ENCODE measurements at places on chromosomes 6 and 20.

DNA sequence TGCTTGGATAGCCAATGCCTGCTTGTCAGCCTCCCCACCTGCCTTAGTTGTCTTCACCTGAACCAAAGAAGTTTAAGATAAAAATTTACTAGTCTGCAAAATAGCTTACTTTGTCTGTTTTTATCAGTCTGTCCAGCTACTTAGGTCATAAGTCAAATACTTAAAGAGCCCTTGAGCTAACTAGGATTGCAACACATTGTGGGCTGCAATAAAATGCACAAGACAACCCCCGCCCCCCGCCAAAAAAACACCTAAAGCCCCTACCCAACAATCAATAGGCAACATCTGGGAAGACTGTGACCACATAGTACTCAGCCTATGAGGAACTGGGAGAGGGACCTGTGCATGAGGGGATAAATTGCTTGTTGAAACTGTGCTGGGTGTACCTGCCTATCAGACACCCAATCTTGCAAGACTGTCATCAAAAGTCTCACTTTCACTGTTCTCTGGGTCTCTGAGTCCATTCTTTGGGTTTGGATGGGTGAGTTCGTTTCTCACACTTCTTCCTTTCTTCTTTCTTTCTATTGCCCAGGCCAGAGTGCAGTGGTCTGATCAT is 27.3 kb upstream of the ABCC10 start:
- no peak for DNase-seq

- no peak for DNase-seq
Observed at GRCh38 chr6:24753545-24753944, 21.2 kb upstream of the GMNN start.

- peak; percentile 30 for DNase-seq
Observed at GRCh38 chr6:134835993-134836392, 113.9 kb downstream of the ALDH8A1 start.

- peak; percentile 58 for DNase-seq
Observed at GRCh38 chr20:37526238-37526838, 1.3 kb downstream of the BLCAP start.

DNA sequence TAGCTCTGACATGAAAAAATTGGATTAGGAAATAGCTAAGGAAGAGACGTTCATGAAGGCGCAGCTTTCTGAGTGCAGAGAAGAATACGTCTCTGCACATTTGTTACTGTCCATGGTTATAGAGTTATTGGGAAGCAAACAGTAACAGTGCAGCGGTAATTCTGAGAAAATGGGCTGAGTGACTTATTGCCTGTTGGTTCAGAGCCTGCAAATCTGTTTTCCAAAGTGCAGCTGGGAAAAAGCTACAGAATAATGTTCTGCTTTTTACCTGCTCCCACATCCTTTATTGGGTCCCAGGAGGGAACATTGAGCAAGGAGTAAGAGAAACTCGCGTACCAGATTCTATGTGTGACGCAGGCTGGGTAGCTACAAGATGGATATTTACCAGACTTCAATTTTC is 160.2 kb downstream of the BTBD3 start:
- no peak for DNase-seq

GRCh38 chr6:152636609-152637295 is 410 bp downstream of the SYNE1 start:
- peak; percentile 12 for DNase-seq

DNA sequence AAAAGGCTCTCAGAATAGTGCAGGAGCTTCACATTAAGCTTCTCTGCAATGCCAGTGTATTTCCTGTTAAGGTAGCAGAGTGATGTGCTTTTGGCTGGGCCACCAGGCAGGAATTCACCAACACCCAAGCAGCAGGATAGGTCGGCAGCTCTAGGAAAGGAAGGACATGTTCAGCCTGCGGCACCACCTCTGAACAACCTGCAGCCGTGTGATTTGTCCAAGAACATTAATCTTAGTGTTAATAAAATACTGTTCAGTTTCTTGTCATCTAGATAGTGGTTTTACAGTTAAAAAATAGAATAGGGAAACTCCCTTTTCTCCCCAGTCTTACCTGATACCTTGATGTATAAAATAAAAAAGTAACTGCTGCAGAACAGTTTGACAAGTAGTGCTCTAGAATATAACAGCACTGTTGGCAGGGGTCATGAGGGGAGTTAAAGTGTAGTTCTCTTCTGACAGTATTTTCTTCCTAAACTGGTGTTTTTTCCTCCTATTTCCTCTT is 18.8 kb downstream of the ZNF292 start:
- DNase-seq = no peak

DNA sequence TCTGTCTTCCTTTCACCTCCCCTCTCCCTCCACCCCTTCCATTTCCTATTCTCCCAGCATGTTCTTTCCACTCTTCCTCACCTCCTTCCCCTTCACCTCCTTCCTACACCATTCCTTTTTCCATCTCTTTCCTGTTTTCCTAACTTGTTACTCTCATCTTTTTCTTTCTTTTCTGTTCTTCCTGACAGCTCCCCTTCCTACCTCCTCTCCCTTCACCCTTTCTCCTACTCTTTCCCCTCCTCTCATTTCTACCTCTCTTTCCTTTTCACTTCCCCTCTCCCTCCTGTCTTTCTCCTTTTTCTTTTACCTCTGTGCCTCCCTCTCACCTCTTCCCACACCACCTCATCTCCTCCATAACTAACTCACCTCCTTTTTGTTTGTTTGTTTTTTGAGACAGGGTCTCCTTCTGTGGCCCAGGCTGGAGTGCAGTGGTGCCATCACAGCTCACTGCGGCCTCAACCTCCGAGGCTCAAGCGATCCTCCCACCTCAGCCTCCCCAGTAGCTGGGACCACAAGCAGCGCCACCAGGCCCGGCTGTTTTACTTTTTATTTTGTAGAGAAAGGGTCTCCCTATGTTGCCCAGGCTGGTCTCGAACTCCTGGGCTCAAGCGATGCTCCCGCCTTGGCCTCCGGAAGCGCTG is 864 bp upstream of the ARFGEF2 start:
- DNase-seq = no peak

- DNase-seq = no peak
Observed at GRCh38 chr6:41509580-41509979, 36.6 kb upstream of the FOXP4 start.

DNA sequence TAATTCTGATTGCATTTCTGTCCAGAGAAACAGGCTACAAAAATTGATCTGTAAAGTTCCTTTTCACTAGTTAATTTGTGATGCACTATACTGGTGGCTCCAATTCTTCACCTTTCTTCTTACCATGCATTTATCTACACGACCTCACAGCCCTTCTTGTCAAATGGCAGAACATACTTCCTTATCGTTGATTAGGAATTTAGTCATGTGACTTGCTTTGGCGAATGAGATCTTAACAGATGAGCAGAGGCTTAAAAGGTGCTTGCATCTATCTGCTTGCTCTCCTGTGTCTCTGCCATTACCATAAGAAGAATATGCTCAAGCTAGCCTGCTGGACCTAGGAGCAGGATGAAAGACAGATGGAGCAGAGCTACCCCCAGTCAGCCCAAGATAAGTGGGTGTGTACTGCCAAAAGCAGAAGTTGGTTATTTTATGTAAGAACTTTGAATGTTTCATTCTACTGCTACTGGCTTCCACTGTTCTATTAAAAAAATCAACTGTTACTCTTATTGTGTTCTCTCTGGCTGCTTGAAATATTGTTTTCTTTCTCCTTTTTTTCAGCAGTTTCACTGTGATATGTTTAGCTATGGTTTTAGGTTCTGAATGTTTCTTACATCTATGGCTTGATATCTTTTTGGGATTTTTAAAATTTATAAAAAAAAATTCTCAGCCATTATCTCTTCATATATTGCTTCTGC is 40.2 kb upstream of the RBM24 start:
- no peak for DNase-seq

DNA sequence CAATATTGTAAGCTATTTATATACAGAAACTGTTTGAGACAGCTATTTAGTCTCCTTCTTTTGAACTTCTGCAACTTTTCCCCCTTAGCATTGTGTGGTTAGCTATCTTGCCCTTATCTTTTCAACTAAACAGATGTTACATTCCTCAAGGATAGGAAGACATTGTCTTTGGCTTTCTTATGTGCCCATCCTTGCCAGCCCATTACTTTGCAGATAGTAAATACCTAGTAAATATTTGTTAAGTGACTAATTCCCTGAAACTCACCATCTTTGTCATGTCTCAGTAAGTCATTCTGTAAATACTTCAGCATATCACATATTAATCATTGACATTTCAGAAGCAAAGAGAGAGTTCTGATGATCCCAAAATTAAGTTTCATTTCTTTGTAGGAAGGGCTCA is 69.1 kb upstream of the FLRT3 start:
- DNase-seq = no peak

- no peak for DNase-seq
Observed at GRCh38 chr20:25071734-25072133, 10.2 kb downstream of the VSX1 start.

GRCh38 chr6:143970456-143971218 is 37.4 kb downstream of the PLAGL1 start:
- DNase-seq = peak; percentile 37

GRCh38 chr6:21914121-21914973 is 320.8 kb downstream of the SOX4 start:
- no peak for DNase-seq

- DNase-seq = no peak
Observed at GRCh38 chr6:96675597-96675996, 112.7 kb downstream of the FHL5 start.

DNA sequence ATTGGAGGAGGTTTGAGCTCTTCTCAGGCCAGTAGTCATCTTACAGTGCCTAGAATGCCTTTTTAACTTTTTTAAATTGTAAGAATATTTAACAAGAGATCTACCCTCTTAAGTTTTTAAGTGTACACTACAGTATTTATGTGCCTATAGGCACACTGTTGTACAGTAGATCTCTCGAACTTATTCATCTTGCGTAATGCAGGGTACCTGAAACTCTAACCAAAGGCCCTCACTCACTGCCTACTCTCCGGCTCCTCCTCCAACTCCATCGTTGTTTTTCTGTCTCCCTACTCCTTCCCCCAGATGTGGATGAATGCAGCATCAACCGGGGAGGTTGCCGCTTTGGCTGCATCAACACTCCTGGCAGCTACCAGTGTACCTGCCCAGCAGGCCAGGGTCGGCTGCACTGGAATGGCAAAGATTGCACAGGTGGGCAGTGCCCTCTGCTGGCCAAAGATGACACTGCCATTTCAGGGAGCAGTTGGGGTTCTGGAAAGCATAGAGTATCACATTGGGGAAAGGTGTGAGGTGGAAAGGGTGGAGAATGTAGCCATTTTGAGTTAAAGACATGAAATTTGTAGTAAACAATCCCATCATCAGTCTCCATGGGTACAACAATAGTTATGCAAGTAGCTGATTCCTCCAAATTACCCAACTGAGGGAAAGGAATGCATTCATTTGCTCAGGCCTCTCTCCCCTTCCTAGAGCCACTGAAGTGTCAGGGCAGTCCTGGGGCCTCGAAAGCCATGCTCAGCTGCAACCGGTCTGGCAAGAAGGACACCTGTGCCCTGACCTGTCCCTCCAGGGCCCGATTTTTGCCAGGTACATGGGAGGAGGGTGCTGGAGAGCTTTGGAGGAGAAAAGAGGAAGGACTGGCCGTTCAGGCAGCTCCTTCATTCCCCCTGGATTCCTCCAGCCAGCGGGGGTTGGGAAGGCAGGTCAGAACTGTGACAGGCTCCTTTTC is 18.4 kb upstream of the ZNF76 start:
- DNase-seq = peak; percentile 36

- DNase-seq = no peak
Observed at GRCh38 chr6:112335736-112336135, 11.4 kb upstream of the RFPL4B start.

GRCh38 chr6:113691260-113691656 is 165.9 kb upstream of the MARCKS start:
- no peak for DNase-seq

- DNase-seq = peak; percentile 49
Observed at GRCh38 chr20:6583134-6583738, 184.2 kb upstream of the BMP2 start.

DNA sequence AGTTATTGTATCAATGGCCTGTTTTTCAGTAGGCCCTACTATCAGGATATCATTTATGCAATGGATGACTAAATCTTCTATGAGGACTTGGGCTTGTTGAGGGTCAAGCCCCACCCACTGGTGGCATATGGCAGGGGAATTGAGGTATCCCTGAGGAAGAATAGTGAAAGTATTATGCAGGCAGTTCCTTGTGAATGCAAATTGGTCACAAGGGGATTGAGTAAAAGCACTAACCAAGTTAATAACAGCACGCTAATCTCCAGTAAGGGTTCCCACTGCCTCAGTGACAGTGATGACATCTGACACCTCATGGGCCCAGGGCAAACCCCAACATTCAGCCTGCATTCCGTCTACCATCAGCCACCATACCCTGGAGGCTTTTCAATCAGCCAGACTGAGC is 14.9 kb downstream of the BPIFA1 start:
- no peak for DNase-seq

DNA sequence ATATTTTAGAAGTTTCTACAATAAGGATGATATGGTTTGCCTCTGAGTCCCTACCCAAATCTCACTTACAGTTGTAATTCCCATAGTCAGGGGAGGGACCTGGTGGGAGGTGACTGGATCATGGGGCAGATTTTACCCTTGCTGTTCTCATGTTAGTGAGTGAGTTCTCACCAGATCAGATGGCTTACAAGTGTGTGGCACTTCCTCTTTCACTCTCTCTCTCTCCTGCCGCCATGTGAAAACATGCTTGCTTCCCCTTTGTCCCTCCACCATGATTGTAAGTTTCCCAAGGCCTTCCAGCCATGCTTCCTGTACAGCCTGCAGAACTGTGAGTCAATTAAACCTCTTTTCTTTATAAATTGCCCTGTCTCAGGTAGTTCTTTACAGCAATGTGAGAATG is 527.5 kb upstream of the ID4 start:
- DNase-seq = no peak

GRCh38 chr6:106974999-106975737 is 639 bp upstream of the CD24 start:
- peak; percentile 6 for DNase-seq

GRCh38 chr20:57869291-57869950 is 159.6 kb upstream of the PMEPA1 start:
- DNase-seq = no peak

DNA sequence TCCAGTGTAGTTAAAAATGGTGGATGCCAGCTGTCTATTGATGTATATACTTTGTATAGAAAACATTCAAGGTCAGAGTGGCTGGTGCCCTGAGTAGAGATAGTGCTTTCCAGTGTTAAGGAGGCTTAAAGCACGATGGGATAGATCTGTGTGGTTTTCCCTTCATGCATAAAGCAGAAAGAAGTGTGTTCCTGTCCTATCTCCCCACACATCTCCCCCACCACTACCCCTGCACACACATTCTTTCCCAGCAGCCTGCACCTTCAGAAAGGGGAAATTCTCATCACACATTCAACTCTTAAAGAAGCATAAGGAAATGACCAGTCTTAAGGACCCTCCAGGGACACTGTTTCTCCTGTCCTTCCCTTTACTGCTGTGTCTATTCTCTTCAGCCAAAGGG is 221.7 kb upstream of the TAB2 start:
- DNase-seq = no peak

Data from fibroblast of gingiva (primary cell).